ENCODE measurements at places on chromosomes 3 and 15.

DNA sequence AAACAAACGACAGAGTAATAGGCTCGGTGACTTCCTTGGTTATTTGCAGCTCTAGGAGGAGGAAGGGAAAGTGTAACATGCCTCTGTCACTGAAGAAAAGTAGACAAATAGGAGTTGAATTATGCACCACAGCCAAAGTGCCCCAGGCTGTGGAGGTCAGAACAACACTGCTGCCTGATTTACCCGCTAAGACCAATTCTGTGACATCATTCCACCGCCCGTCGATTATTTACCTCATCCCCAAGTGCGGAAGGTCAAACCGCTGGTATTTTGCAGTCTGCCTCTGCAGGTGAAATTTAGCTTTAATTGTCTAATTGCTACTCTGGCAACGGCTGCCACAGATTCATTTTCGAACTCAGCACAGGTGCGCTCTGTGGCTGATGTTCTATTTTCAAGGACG lies 106.3 kb upstream of the PRICKLE2 start:
- DNase-seq: no peak

GRCh38 chr15:35505141-35505540 lies 40.8 kb downstream of the DPH6 start:
- DNase-seq: no peak

- no peak for DNase-seq
Measured at GRCh38 chr15:98859149-98859548, 148.4 kb downstream of the PGPEP1L start.

GRCh38 chr3:127307916-127308315 lies 20.1 kb upstream of the PRR20G start:
- DNase-seq: no peak

DNA sequence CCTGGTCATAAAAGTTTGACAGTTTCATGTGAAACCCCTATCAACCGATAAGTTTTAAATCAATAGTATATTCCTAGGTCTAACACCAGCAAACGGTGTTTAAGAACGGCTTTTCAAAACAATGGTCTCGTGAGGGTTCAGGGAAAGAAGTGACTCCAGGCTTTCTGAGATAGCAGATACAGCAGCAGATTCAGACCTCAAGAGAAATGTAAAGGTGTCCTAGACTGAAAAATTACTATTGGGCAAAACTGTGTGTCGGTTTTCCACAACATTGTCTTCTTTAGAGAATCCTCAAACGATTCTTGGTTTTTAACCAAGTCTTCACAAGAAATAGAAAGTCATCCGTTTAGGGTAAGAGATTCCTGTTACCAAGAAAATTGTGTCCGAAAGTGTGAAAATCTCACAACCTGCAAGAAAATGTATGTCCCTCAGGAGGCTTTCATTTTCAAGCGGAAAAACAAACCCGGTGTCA lies 1.2 kb downstream of the SETD2 start:
- DNase-seq: no peak

DNA sequence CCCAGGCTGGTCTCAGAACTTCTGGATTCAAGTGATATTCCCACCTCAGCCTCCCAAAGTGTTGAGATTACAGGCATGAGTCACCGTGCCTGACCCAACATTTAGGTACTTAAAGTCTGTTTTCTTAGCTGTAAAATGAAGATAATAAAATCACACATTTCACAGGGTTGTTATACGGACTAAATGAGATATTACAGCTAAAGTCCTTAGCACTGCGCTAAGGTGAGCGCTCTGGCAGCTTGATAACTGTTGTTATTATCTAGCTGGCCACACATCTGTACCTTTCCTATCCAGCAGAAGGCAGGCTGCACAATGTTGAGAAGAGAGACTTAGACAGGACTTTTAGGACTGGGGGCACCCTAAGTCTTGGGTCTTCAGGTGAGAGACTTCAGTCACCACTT lies 2.7 kb upstream of the LIPH start:
- DNase-seq: no peak

- DNase-seq: no peak
Measured at GRCh38 chr3:36192901-36193300, 187.4 kb upstream of the STAC start.

DNA sequence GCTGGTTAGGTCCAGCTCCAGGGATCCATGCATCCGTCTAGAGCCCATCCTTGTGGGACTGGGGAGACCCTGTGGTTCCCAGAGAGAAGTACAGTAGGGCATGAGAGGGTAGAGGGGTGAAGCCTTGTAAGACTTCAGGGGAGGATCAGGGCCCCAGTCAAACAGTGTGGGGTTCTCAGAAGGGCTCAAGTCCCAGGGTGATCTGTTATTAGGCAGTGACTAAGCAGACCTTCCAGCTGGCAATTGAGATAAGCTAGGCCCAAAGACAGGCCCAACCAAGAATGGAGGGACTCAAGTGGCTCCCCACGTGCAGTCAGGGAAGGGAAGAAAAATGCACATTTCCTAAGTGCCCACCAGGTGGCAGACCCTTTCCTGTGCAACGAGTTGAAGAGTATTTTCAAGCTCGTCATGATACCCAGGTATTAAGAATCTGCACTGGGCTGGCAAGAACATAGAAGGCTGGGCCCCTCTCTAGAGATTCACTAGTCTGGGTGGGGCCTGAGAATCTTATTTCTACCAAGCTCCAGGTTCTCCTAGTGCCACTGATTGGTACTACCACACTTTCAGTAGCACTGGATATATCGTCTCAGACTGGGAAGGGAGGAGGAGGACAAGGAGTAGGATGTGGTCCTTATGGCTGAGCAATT lies 240.8 kb downstream of the NR1D2 start:
- DNase-seq: peak; percentile 9

DNA sequence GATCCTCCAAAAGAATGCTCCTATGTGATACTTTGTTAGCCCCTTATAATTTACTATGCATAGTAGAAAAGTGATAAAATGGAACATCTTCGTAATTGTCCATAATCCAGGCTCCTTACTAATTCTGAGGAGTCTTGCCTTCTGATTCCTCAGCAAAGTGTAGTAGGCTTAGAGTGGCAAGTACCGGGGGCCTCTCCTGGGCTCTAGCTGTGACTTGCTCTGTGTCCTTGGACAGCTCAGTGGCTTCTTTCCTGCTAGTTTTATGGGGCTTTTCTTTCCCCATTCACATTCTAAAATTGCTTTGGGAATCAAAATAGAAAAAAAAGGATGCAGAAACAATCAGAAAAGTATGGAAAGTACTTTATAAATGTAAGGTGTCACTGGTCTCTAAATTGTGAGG lies 211.0 kb downstream of the RORA start:
- DNase-seq: no peak

- no peak for DNase-seq
Measured at GRCh38 chr3:67593761-67594234, 60.6 kb downstream of the SUCLG2 start.

DNA sequence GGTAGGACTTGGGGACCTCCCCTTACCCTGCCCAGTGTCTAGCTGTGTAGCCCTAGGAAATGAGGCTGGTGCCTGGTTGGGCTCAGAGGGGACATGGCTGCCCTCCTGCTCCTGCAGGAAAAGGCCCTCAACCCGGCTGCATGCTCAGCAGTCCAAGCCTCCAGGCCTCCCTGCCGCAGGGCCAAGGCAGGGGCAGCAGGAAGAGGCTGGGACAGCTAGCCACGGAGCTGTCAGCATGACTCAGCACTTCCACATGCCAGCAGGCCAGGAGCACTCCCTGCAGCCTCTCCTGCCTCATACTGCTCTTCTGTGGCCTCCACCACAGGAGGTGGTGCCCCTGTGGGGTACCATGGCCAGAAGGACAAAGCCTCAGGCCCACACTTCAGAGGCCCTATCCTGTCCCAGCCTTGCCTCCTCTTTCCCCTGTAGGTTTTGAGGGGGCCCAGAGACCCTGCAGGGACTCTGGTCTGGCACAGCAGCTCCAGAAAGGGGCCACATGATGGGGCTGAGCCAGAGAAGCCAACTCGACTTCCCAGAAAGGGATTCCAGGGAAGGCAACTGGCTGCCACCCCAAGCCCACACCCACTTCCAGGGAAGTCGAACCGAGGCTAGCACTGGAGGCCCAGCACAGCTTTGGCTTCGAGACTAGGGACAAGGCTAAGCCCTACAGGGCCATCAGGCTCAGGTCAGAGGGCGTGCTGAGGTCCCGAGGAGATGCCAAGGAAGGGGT lies 19.5 kb downstream of the TKT start:
- DNase-seq: peak; percentile 53

GRCh38 chr3:177932750-177933660 lies 603.2 kb upstream of the KCNMB2 start:
- DNase-seq: no peak

DNA sequence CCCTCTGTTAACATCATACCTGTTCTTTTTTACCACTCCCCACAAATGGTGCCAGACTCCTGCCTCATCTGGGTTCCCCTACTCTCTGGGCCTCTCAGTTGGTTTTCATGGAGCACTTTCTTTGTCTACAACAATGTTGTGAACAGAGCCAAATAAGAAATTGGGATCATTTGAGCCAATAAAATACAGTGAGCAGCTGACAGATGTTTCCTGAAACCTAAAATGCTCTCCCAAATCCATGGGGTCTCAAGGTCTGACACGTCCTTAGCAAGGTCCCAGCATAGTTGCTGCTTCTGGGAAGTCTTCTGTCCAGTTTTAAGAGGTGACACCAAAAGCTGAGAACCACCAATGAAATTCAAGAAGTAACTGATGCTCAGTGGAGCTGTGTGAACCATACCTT lies 1.7 kb downstream of the NMNAT3 start:
- DNase-seq: no peak

DNA sequence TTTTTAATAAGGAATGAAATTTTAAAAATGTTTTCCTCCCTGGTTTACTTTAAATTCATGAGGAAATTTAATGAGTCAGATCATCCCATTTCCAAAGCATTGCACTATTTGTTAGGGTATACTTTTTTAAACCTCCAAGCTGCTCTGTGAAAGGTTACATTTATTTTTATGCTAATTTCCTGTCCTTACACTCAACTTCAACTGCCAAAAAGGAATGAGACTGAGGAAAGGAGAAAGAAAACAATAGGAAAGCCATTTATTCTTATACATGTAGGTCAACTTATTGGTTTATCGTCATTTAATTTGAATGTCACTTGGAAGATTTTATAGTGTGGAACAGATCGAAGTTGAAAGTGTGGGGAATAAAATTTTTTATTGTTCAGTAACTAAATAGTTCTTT lies 104.1 kb downstream of the ALCAM start:
- no peak for DNase-seq

DNA sequence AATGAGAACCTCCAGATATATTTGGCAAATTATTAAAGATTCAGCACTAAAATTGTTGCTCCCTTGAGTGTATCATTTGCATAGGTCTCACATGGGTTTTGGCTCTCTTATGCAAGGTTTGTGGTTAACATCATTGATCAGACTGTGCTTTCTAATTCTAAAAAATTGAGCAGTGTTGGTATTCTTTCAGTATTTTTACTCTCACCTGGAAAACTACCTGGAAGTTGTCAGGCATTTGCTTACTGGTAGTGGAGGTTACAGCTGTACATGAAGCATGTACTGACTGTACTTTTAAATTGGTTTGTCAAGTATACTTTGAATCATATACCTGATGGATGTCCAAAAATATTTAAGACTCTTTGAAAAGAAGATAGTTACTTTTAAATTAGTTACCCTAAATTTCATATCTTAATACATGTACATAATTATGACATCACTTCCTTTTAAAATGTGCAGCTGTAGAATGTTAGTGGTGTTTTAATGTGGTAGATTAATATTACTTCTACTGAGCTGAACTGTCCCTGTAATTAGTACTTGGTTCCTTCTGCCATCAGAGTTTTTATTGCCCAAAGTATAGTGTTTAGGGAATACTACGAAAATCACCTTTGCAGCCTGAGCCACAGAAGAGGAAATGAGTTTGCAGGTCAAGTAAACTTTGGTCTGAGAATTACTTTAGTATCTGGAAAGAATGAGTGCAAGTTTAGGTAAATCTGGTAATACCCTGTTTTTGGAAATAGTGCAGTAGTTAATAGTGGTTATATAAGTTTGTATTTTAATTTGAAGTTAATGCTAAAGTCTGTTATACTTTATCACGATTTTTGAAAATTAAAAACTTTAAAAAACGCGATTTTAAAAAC lies 2.8 kb downstream of the CHD2 start:
- DNase-seq: no peak

GRCh38 chr3:157573780-157574378 lies 70.7 kb upstream of the VEPH1 start:
- no peak for DNase-seq

- DNase-seq: no peak
Measured at GRCh38 chr3:101944308-101944707, 95.0 kb downstream of the NFKBIZ start.

DNA sequence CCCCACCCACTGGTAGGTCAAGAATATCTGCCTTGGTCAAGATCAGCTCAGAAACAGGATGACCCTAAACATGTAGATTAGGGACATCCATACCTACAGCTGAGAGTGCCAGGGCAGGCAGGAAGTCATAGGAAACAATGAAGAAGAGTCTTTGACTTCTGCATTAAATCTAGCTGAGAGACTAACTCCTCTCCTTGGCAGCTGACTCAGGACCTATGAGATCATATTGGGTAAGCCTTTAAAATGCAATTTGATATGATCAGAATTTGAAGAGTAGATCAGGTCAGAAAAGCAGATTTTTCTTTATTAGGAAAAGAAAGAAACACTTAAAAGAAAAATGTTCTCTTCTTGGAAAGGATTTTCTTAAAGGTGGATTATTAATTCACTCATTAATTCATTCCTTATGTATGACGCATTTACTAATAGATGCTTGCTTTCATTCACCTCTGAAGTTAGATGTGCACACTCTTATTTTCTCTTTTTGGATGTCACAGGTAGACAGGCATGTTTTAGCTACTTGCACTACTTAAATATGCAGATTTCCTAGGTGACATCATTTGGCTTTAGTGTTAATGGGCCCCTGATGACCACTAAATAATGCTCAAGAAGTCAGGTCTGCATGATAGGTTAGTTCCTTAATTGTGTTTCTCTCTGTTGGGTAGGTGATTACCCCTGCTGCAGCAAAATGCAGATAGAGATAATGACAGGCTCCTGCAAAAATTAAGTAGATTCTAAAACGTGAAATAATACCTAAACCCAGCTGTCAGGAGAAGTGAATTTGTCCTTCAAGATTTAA lies 35.7 kb upstream of the GSK3B start:
- no peak for DNase-seq

DNA sequence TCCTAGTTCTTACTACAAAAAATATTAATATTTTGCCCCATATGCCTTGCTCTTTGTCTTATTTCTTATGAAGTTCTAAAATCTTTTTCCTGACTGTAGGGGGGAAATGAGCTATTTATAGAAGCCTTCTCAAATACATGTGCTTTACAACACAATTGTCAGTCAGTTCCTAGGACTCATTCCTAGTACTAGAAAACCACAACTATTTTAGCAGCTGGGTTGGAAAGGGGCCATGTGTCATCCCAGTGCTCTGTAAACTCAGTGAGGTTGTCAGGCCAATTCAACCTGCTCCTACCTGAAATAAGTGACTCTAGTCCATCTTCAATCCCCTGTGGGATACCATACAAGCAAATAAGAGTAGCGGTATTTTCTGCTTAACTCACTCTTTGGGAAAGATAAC lies 153.8 kb downstream of the ULK4 start:
- no peak for DNase-seq

GRCh38 chr3:48299746-48300712 lies 33.4 kb downstream of the SPINK8 start:
- DNase-seq: no peak

- no peak for DNase-seq
Measured at GRCh38 chr3:52385157-52385556, 59.7 kb downstream of the SEMA3G start.

Measured in pancreas (tissue), 10 donors.